ENCODE measurements at places on chromosomes 5 and 9. TPM values are rescaled to one million over a fixed set of nuclear protein-coding genes. Genes with fewer than 3 reads are reported as not detected.

Gene MLANA
- not detected for total RNA-seq

Gene ANXA6
- total RNA-seq: 87.4 TPM

Gene FOXE1
- 0.45 TPM for total RNA-seq

Gene SLCO6A1
- not detected for total RNA-seq

Gene FCN2
- total RNA-seq: not detected

Gene FOXI1
- not detected for total RNA-seq

Gene SPATA9
- total RNA-seq: not detected

Gene SRD5A1
- 87.3 TPM for total RNA-seq

GRCh38 chr9:89986190-89986589 lies 381.4 kb downstream of the GADD45G start:
- DNase-seq: no peak

DNA sequence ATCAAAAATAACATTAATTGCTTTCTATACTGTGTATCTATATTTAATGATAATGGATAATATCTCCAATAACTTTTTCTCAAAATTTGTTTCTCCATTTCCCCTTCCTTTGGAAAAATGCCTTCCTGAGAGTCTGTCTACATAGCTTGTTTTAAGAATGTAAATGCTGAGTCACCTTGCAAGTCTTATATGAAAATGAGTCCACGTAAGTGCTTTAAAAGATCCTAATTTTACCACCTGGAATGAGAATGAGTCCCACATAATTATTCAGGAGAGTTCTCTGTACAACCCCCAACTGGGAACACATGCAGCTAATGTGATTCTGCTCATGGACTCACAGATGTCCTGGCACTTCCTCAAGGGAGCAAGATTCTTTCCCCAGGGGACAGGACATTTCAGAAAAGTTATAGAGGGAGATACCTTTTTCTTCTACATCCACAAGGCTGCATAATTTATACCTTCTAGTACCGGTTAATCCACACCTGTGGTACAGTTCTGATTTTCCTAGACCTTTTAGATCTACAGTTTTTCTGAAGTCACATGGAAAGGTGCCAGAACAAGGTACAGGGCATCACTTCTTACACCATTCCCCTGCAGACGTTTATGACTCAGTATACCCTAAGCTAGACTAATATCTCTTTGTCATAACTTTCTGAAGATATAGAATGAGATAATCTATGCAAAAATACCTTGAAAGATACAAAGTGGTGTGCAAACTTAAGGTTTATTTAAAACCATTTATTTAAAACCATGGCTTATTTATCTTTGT lies 314.1 kb downstream of the CETN3 start:
- no peak for DNase-seq

DNA sequence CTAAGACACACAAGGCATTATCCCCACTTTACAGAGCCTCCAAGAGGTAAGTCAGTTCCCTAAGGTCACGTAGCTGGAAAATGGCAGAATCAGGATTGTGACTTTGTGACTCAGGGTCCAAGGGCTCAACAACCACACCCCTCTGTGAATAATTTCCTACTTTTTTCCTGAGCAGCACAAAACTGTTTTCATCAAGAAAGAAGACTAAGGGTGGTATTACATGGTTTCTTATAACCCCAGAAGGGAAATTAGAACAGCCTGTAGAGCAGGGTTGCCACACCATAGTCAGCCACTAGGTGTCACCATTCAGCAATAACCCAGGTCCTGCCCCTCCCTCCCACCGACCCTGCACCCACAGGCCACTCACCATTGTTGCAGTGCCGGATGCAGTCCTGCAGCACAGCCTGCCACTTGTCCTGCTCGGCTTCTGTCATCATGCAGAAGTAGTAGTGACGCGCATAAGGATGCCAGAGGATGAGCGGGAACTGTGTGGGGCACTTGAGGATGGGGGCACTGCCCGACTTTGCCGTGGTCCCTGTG lies 72.1 kb downstream of the LRSAM1 start:
- DNase-seq: peak; percentile 51

GRCh38 chr5:77776554-77777206 lies 541 bp upstream of the TBCA start:
- DNase-seq: no peak

DNA sequence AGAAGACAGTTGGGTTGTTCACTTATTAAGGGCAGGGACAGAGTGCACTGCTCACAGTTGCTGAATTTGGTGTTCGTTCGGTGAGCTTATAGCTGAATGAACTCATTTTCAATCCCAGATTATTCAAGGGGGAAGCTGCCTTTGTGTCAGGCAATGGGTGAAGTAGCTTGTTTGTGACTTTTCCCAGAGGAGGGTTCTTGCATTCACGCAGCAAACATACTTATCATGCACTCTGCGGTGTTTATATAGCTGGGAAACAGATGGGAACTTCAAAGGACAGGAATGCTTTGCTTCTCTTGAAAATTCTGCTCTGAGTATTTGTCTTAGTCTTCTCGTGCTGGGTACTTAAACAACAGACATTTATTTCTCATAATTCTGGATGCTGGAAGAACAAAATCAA lies 64.7 kb upstream of the ABCA1 start:
- peak; percentile 33 for DNase-seq

DNA sequence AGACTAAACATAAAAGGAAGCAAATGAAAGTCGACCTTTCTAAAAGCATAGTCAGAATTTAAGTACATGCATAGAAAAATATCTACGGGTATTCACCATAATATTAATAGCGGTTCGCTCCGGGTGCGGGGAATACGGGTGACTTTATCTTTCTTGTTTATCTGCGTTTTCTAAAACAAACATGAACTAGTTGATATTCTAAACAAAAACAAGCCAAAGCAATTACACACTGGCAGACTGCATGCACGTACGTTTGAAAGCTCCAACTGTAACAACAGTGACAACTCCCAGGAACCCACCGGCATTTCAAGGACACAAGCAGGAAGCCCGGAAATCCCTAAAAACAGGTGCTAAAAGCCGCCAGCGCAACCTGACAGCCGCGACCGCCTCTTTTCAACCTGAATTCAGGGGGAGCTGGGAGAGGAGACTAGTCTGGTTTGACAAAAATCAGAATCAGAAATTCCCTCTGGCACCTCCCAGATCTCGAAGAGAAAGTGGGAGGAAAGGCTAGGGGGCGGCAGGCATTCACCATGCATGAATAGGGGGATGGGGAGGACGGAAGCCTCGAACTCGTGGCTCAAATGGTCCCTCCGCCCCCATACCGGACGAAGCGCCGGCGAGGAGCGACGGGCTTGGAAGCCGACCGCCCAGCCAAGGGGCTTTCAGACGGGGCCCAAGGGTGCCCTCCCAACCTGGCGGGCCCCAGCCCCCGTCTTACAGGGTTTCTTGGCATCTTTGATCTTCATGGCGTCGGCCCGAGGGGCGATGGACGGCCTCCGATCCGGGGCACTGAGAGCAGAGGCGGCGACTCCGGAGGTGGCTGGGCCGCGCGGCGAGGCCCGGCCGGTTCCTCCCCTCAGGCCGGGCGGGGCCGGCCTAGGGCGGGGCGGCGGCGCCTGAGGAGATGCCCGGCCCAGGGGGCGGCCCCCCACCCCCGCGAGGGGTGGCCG lies at the start of gene PANK3:
PANK3 (minus strand) TSS at position 831 of the 950 bp plus-strand sequence; CDS start at position 746, 85 bp downstream.
- DNase-seq: peak; percentile 72

- DNase-seq: no peak
Measured at GRCh38 chr5:173318881-173319620, 9.2 kb downstream of the STC2 start.

DNA sequence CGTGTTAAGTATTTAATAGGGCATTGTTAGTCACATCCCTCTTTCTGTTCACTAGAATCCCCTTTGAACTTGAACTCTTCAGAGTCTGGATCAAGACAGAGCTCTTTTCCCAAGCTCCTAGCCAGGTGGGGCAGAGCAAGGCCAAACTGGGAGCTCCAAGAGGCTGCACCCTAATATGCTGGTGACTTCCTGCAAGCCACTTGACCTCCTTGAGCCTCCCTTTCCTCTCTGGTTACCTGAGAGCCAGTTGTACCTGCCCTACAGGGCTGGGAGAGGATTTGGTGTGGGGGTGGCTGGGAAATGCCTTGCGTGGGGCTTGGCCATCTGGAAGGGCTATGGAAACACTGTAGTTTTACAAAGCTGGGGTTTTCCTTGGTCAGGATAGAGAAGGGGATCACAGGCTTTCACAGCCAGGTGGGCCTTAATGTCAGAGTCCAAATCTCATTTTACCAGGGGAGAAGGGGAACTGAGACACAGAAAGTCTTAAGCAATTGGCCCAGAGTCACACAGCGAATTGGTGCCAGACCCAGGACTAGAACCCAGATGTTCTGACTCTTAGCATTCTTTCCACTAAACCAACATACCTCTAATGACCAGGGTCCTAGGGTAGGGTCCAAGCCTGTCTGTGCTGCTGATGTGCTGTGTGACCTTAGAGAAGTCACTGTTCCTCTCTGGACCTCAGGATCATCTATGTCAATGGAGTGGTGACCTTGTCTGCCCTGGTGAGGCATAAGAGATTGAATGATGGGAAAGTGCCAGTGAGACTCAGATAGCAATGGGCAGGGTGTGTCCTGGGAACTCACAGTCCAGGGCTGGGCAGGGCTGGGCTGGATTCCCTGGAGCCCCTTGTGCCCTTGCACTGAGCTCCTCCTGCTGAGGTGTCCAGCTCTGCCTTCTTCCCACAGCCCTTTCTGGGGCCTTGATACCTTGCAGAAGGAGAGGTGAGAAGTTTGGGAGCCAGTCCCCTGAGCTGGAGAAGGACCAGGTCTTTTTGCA lies 35.8 kb downstream of the GSN start:
- no peak for DNase-seq

DNA sequence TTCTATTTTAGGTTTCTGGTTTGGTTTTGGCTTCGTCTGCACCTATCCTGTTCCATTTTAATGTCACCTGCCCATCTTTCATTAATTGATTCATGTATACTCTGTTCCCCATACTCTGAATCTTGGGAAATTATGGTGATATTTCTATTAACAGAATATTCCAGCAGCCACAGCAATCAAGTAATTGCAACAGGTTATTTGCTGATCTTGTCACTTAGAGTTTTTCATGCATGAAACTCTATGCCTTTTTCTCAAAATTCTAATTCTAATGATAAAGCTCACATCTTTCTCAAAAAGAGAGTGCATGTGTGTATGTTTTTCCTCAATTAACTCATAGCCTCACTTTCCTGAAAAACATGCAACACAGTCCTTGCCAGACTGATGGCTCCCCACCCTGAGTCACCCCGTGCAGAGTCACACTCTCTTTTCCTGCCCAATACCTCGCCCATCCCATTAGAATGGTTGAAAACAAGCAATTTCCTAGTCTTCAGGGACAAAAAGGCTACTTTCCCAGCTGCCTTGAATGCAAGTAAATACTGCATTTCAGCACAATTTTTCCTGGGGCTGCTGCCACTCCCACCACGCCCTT lies 15.6 kb downstream of the GFRA3 start:
- no peak for DNase-seq

GRCh38 chr5:63962279-63962678 lies at the start of gene HTR1A:
Gene HTR1A, minus strand, starts transcription at chr5:63962445. Its CDS starts 726 bp downstream, at chr5:63961719.
- DNase-seq: peak; percentile 33

- DNase-seq: no peak
Measured at GRCh38 chr5:19536387-19536786, 451.6 kb downstream of the CDH18 start.

DNA sequence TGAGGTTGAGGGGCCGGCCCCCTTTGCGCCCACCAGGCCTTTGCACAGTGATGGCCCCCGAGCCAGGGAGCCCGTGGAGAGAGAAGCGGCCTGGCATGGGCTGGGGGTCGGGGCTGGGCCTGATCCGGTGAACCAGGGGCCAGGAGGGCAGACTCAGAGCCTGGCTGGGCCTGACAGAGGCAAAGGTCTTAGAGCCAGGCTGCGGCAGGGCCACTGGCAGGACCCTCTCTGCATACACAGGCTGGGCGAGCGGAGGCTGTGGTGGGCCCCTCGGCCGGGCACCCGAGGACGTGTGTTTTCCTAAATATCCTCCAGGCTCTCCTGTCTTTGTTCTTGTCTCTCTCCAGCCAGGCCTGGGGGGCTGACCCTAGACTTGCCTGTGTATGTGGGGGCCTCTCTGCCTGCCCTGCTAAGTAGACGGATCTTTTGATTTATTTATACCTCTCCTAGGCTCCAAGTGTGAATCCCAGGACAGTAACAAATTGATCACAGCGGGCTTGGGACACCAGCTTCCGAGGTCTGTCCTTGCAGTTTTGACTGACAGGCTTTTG lies 933 bp downstream of the NEK6 start:
- DNase-seq: peak; percentile 58

- no peak for DNase-seq
Measured at GRCh38 chr5:133373121-133373870, 239.0 kb downstream of the FSTL4 start.

DNA sequence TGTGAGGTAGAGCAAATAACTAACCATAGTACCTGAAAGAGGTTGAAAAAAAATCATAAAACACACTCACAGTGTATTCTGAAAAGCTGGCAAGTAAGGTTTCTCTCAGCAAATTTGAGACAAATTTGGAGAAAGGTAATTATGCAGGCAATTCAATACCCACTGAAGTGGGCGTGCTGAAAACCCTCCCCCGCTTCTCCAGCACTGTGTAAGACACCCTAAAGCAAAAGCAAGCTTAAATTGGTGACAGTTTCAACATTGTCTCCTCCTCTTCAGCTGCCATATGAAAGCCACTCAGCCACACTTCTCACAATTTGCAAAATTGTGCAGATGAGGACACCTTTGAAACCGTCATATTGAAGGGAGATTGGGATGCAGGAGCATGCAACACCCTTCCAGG lies 322.3 kb upstream of the CDH6 start:
- DNase-seq: no peak

GRCh38 chr5:142845402-142845921 lies 75.3 kb downstream of the ARHGAP26 start:
- no peak for DNase-seq

DNA sequence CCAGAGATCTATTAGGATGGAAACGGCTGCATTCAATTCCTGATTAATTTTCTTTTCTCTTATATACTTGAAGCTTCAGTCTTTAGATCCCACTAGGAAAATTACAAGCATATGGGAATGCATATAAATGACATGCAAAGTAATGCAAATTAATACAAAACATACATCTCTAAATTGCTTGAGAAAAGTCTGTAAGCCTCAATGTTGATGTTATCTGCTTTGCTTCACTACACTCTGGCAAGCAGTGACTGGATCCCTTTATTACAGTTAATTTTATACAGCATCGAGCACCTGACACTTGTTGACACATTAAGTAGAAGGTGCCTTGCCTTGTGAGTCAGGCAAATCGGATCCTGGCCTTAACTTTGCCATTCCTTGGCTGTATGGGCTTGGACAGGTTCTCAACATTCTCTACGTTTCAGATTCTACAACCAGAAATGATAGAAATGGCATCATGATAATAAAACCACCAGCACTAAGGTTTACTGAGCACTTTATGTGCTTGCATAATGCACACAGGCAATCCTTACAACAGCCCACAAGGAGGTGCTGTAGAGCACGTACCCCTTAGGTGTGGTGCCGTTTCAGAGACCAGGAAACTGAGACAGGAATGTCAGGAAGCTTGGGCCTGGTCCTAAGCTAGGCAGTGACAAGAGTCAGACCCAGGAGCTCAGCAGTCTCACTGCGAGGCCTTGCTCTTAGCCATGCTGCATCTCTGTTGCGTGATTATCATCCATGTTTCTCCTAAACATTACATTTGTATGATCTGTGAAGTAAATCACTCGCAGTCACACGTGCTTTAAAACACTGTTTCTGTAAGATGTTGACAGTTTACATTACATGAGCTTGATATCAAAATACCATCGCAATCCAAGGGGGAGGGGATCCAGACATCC lies 2.7 kb downstream of the GCNT4 start:
- peak; percentile 90 for DNase-seq

GRCh38 chr5:3886524-3887451 lies 291.2 kb downstream of the IRX1 start:
- no peak for DNase-seq

- no peak for DNase-seq
Measured at GRCh38 chr5:172715421-172715780, 55.6 kb downstream of the DUSP1 start.

All from GM23338 (cell line).